ENCODE measurements at places on chromosomes 5 and 9.

DNA sequence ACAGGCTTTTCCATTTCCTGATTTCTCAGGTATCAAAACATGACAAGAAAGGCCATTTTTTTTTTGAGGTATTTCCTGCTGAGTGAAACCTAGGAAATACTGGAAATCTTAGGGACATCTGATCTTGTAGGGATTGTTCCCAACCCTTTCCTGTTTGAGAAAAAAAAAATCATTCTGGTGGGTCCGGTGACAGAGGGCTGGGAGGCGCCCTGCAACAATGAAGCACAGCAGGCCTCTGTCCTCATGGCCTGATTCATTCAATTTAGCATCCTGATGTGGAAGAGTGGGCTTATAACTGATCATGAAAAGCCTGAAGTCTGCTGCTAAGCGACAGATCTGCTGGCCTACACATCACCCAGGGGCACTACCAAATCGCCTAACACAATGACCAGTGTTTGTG, 3.0 kb upstream of the C9orf153 start:
- no peak for DNase-seq

GRCh38 chr9:130689937-130690700, 3.5 kb upstream of the EXOSC2 start:
- peak; percentile 96 for DNase-seq

DNA sequence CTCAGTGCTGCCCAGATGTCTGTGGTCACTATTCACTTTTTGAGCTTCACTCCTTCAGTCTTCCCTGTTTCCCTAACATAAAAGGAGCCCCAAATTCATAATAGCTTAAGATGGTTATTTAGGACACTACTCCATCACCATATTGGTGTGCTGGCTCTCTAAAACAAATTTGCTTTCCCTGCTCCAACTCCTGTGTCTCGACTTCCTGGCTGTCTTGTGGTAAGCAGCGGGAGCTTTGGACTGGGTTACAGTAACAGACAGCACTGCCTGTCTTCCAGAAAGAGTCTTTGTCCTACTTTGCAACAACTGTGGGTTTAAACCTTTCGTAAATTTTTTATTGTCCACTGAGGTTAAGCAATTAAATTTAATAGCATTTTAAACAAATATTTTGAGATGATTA, 389.4 kb downstream of the CDH9 start:
- no peak for DNase-seq

DNA sequence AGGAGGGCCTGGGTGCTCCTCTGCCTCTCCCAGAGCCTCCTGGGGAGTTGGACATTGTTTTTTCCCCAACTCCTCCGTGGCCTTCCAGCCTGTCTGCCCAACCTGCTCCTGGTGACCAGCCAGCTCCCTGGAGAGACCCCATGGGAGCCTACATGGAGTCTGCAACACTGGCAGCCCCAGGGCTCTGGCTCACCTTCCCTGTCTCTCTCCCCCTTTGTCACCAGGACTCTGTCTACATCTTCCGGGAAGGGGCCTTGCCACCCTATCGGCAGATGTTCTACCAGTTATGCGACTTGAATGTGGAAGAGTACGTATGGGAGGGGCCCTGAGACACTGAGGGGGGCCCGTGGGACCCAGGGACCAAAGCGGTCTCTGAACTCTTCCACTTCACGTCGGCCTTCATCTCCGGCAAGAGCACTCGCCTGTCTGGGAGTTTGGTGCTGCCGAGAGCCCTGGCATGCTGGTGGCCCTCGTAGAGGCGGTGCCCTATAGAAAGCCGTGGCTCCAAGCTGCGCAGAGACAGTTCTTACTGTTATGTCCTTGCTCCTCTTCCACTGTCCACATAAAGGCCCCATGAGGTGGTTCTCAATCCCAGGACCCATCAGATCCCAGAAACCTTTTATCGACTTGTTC, 5.9 kb upstream of the CEL start:
- no peak for DNase-seq

DNA sequence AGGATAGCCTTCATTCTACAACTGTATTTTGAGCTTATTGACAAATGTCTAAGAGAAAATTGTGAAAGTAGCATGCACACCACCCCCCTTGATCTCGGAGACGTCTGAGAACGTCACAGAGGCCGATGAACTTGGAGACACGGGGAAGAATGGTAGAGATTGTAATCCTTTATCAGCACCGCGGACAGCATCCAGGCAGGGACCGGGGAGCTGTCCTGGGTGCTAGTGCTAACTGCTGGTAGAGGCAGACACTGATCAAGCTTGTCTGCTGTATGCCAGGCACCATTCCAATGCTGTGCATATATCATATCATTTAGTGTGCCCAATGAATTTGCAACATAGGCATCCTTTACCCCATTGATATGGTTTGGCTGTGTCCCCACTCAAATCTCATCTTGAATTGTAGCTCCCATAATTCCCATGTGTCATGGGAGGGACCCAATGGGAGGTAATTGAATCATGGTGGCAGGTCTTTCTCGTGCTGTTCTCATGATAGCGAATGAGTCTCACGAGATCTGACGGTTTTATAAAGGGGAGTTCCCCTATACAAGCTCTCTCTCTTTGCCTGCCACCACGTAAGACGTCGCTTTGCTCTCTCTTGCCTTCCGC, 98.8 kb downstream of the LHX2 start:
- DNase-seq = no peak

DNA sequence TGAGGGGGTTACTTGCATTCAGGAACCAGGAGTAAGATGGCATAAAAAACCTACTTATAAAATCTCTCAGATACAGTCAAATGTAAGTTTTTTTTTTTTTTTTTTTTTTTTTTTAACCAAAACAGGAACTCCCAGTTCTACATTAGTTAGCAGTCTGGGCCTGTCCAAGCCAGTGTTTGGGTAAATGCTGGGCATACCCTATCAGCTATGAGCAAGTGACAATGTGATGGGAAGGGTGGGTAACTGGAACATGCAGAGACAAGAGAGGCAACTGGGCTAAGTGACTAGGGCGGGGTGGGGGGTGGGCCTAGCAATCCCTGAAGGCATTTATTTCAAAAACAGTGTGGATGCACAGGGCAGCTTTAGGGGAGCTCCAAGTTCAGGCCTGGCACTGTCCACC, 2.3 kb downstream of the NMRK1 start:
- DNase-seq = no peak

- DNase-seq = no peak
Measured at GRCh38 chr5:102018690-102019089, 277.4 kb downstream of the SLCO4C1 start.

- no peak for DNase-seq
Measured at GRCh38 chr5:150613991-150614660, 26.3 kb upstream of the SYNPO start.

- no peak for DNase-seq
Measured at GRCh38 chr5:149271716-149272563, at the start of gene AFAP1L1. TSS of gene AFAP1L1 (plus strand) at chr5:149271859. CDS start at chr5:149271969, 110 bp downstream.

DNA sequence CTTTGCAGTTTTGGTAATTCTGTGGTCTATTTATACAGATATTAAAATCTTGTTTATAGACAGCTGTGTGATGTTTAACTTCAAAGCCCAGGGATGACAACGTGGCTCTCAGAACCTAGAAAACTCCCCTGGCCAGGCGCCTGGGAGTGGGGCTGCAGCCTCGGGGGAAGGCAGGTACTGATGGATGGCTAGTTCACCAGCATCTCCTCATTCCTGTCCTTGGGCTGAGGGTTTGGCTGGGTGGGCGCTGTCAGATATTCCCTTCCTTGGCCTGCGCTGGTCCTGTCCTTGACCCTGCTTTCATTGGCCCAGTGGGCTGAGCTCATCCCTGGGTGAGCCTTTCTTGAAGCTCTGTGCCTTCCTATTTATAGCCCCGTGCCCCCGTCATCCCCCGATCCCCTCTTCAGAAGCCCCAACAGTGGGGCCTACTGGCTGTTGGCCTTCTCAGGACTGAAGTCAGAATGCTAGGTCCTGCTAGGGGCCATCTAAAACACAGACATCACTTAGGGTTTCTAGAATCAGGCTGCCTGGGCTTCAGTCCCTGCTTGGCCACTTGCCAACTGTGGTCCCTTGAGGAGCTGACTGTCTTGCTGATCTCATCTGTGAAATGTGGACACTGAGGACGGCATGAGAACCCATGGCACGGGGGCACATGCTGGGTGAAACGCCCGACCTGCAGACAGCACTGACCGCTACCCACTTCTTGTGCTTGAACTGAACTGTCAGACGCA, 20.9 kb downstream of the SH3GLB2 start:
- DNase-seq = no peak

DNA sequence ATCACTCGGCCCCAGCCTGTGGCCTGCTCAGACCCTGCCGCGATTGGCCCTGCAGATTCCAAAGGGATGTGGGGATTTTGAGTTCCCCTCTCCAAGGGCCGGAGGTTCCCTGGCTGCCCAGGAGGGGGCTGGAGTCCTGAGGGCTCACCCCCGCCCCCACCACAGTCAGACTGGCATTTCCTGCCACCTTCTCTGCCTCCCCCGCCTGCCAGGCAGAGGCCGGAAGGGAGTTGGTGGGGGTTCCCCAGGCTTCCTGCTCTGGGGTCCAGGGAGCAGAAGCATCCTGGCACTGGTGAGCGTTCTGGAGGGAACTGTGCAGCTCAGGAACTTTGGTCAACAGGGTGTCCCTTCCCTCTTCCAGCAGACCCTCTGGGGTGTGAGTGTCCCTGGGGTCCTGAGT, 70.6 kb downstream of the RXRA start:
- DNase-seq = no peak

DNA sequence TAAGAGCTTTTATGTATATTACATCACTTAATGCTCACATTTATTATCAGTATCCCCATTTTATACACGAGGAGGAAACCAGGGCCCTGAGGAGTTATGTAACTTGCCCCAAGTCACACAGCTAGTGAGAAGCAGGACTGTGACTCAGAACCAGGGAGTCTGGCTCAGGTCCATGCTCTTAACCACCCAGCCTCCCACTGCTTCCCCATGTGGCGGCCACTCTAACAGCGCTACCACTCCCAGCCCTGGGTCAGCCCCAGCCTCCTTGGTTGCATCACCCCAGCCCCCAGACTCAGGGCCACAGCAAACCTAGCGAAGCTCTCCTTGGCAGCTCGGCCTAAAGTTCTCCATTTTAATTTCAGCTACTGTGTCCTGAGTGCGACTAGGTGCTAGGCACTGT, 159.1 kb downstream of the PAX5 start:
- no peak for DNase-seq

- DNase-seq = no peak
Measured at GRCh38 chr5:173334808-173335207, 6.6 kb upstream of the STC2 start.

DNA sequence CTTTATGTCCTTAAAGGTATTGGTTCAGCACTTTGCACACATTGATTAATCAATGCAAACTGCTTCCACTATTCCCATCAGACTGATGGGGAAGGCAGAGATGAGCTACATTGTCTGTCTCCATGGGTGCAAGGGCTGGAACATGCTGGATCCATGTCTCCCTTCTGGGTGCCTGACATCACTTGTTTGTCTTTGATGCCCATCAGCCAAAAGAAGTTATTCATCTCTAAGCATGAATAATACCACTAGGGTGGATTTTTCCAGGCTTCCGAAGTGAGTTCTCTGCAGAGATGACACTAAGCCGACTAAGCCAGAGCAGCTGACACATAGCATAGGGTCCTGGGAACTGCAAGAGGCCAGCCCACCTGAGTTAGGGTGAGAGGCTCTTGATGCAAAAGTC, 8.7 kb downstream of the FGF1 start:
- no peak for DNase-seq

DNA sequence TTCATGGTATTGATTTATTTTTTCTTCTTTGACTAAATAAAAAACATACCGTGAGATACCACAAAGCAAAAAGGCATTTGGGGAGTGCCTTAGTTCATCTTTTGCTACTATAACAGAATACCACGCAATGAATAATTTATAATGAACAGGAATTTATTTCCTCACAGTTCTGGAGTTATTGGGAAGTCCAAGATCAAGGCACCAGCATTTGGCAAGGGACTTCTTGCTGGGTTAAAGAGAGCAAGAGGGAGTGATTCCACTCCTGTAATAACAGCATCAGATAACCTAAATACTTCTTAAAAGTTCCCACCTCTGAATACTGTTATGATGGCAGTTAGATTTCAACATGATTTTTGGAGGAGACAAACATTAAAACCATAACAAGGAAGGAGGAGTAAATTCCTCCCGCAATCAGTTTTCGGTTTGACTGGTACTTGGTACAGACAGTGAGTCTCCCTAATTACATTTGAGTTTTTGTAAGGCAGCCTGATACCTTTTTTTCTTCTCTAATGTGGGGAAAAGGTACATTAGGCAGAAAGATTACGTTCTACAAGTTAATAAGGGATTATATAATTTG, 8.8 kb upstream of the OMD start:
- no peak for DNase-seq

- DNase-seq = peak; percentile 12
Measured at GRCh38 chr9:84953797-84954705, 284.5 kb downstream of the NTRK2 start.

GRCh38 chr9:129399634-129399990, 221.3 kb downstream of the C9orf50 start:
- no peak for DNase-seq

DNA sequence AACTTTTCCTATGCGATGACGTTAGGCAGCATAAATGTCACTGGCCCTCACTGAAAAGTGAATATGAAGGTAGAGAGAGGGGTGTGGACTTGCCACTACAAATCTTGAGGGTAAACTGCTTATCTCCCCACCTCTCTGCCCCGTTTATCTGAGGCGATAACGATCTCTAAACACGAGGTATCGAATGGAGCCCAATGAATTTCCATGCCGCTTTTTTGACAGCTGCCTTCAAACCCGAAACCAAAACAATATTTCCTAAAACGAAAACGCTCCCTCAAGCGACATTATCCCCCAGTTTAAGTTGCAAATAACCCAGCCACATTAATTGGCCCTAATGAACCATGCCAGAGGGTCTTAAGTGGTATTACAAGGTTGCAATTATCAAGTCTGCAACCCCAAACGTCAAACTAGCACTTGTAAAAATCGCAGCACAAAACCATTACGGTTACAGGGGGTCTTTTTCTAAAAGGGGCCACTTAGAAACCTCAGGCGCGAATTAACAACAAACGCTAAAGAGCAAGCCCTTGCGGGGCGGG, 1.4 kb downstream of the NR3C1 start:
- no peak for DNase-seq

- no peak for DNase-seq
Measured at GRCh38 chr9:81719972-81720371, 30.6 kb upstream of the TLE1 start.

GRCh38 chr9:107127608-107128007, 155.5 kb upstream of the RAD23B start:
- no peak for DNase-seq

GRCh38 chr5:89105836-89106235, 222.9 kb upstream of the MEF2C start:
- DNase-seq = no peak

All from iPS DF 19.7 (cell line).